ENCODE measurements at places on chromosomes 12 and 14.

DNA sequence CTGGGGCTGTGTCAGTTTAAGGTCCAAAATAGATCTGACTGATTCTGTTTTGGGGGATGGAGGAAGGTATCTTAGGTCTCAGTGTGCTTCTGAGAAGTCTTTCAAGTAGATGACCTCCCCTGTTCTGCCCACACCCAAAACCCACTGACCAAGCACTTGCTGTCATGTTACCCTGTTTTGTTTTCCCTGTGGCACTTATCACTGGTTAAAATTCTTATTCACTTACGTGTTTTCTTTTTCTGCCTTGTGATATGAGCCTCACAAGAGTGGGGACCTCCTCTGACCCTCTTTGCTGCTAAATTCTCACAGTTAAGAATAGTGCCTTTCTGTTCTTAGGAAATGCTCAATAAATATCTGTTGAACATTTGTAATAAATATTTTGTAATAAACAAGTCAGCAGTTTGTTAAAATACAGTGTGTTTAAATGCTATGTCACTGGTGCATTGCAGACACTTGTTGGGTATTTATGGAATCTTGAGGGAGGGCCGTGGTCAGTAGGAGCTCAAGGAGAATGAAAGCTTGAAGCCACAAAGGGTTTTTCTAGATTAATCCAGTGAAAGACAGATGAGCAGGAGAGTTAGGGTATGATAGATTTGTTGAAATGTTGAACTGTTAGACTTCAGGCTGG is 20.9 kb downstream of the PLEKHA5 start:
- DNase-seq = no peak
- no peaks in the 10 kb centered on the region for H3K27me3 ChIP-seq
- peaks cover 10% of the 10 kb centered on the region for H3K4me1 ChIP-seq
- no peak overlapping the region for H3K27ac ChIP-seq

DNA sequence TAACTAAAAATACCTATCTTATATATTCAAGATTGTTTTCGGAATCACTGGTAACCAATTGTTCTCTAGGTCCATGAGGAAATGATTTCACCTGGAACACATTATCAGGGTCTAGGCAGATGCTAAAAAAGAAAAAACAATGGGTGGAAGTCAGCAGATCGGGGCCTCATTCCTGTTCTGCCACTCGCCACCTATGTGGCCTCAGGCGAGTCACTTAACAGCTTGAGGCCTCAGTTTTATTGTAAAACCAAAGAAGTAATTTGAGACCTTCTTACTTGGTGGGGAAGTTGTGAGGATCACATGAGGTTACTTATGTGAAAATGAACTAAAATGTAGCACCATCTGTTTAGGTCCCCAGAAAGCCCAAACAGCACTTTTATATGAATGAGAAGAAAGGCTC is 6.2 kb upstream of the RNASE10 start:
- H3K27me3 ChIP-seq = no peaks in the 10 kb centered on the region
- no peak overlapping the region for H3K27ac ChIP-seq
- no peaks in the 10 kb centered on the region for H3K4me1 ChIP-seq
- H3K4me3 ChIP-seq = no peak overlapping the region
- H3K36me3 ChIP-seq = no peaks in the 10 kb centered on the region
- no peak for DNase-seq

GRCh38 chr14:96940009-96940408 is 142.8 kb downstream of the VRK1 start:
- no peak overlapping the region for H3K27ac ChIP-seq
- H3K27me3 ChIP-seq = no peaks in the 10 kb centered on the region
- no peak overlapping the region for H3K4me3 ChIP-seq
- H3K36me3 ChIP-seq = no peaks in the 10 kb centered on the region
- no peak for DNase-seq

- H3K36me3 ChIP-seq = no peaks in the 10 kb centered on the region
- no peaks in the 10 kb centered on the region for H3K4me1 ChIP-seq
- H3K4me3 ChIP-seq = no peak overlapping the region
- no peak for DNase-seq
- H3K27me3 ChIP-seq = no peaks in the 10 kb centered on the region
Measured at GRCh38 chr12:67182551-67182950, 86.6 kb upstream of the CAND1 start.

GRCh38 chr14:93107453-93107852 is 8.3 kb downstream of the ITPK1 start:
- no peaks in the 10 kb centered on the region for H3K4me1 ChIP-seq
- no peak overlapping the region for H3K27ac ChIP-seq
- H3K36me3 ChIP-seq = no peaks in the 10 kb centered on the region
- no peak overlapping the region for H3K4me3 ChIP-seq

GRCh38 chr12:59695379-59695778 is 99.5 kb downstream of the SLC16A7 start:
- no peaks in the 10 kb centered on the region for H3K27me3 ChIP-seq
- no peak overlapping the region for H3K27ac ChIP-seq
- no peaks in the 10 kb centered on the region for H3K4me1 ChIP-seq
- H3K36me3 ChIP-seq = no peaks in the 10 kb centered on the region

- no peaks in the 10 kb centered on the region for H3K27me3 ChIP-seq
- peaks cover 55% of the 10 kb centered on the region for H3K4me1 ChIP-seq
- H3K27ac ChIP-seq = no peak overlapping the region
- no peak for DNase-seq
- no peak overlapping the region for H3K4me3 ChIP-seq
Measured at GRCh38 chr12:1740161-1740948, 49.5 kb downstream of the ADIPOR2 start.
